Endodermal cell (in vitro differentiated cells): ENCODE measurements at places on chromosomes 13 and 19. TPM values are rescaled to one million over a fixed set of nuclear protein-coding genes. Genes with fewer than 3 reads are reported as not detected.

GRCh38 chr13:89554801-89555200 lies 1792.7 kb upstream of the MIR17HG start:
- no peaks in the 10 kb centered on the region for H3K4me1 ChIP-seq
- no peak overlapping the region for H3K4me3 ChIP-seq
- DNase-seq = no peak
- no peaks in the 10 kb centered on the region for H3K27me3 ChIP-seq

DNA sequence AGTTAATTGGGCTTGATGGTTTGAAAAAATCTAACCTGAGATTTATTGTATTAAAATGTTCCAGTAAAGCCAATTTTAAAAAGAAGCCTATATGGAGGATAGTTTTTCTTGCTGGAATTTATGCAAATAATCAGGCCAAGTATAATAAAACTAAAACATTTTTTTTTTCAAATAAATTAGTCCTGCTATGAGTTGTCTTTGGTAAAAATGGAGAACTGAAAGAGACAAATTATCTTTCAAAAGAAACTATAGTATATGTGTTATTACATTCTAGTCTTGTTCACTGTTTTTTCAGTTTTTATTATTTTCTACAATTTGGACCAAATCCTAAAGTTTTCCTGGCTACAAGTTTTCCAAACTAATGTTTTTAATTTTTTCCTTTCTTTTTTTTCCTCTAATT lies 468.9 kb downstream of the UQCRFS1 start:
- H3K27ac ChIP-seq = no peak overlapping the region
- H3K4me3 ChIP-seq = no peak overlapping the region
- no peak for DNase-seq
- H3K4me1 ChIP-seq = no peaks in the 10 kb centered on the region
- H3K36me3 ChIP-seq = no peaks in the 10 kb centered on the region
- H3K27me3 ChIP-seq = no peaks in the 10 kb centered on the region

- H3K36me3 ChIP-seq = peaks cover 20% of the 10 kb centered on the region
- DNase-seq = no peak
- H3K27ac ChIP-seq = no peak overlapping the region
- no peaks in the 10 kb centered on the region for H3K4me1 ChIP-seq
- H3K4me3 ChIP-seq = no peak overlapping the region
Observed at GRCh38 chr13:21522847-21523246, 63.7 kb upstream of the ZDHHC20 start.

DNA sequence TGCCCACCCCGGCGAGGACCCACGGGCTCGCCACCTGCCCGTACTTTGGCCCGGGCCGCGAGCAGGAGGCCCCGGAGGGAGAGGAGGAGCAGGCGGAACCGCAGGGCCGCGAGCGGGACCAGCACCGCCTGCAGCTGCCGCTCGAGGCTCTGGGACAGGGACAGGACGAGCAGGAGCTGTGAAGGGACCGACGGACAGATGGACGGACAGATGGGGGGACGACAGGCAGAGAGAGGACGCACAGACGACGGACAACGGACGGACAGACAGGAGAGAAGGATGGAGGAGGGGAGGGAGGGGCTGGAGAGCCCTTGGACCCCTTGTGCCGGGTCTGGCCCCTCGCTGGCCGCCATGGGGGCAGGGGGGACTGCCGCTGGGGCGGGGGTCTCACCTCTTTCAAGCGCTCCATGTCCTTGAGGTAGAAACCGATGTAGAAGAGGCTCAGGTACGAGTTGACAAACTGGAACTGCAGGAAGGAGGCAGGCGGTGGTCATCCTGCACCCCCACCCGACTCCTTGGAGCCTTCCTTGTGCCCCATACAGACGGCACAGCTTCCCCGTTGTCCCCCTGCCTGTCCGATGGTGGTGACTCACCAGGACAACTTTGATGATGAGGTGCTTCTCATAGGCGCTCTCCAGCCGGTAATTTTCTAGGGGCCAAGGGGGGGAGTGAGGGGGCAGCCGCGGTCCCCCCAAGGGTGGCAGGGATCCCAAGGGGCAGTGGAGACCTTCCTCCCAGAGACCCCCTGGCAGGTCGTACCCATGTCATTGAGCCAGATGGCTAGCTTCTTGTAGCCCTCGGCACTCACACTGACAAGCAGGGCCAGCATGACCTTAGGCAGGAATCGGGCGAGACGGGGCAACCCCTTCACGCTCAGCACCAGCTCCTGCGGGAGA lies 5.0 kb downstream of the ANO8 start:
- no peak for DNase-seq
- no peak overlapping the region for H3K4me3 ChIP-seq
- no peaks in the 10 kb centered on the region for H3K4me1 ChIP-seq

GRCh38 chr19:34484328-34484727 lies 2.8 kb downstream of the WTIP start:
- H3K27ac ChIP-seq = no peak overlapping the region
- H3K36me3 ChIP-seq = peaks cover 7% of the 10 kb centered on the region
- no peaks in the 10 kb centered on the region for H3K27me3 ChIP-seq
- peak overlapping the region; percentile 45 for H3K4me3 ChIP-seq

DNA sequence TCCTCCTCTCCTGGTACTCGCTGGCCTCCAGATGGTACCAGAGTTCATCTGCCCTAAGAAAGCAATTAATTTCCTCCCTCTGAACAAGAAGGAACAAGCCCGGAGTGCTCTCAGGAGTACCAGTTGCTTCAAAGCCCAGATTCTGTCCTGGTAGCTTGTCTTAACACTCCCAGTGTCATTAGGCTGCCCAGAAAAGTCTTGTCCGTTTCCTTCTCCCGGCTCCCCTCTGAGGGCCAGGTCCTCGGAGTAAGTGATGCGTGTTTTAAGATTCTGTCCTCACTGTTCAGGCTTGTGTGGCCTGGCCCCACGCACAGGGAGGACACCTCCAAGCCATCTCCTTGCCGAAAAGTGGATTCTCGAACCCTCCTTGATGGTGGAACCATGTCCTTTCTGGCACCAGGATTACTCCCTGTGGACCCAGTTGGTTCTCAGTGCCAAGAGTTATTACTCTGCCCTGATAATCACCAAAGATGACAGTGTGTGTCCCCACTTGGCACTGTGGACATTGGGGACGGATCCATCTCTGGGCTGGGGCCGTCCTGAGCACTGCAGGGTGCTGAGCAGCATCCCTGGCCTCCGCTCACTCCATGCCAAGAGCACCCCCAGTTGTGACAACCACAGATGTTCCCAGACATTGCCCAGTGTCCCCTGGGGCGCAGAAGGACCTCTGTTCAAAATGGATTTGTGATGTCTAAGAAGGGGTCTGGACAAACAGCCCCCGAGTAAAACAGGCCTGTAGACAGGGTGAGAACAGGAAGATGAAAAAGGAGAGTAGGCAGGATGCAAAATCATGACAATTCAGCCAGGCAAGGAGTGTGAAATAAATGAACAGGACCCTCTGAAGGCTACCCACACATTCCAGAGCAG lies 52.4 kb downstream of the RFX2 start:
- H3K27ac ChIP-seq = peak overlapping the region; percentile 24
- H3K36me3 ChIP-seq = no peaks in the 10 kb centered on the region
- H3K4me1 ChIP-seq = peaks cover 3% of the 10 kb centered on the region
- no peak for DNase-seq

DNA sequence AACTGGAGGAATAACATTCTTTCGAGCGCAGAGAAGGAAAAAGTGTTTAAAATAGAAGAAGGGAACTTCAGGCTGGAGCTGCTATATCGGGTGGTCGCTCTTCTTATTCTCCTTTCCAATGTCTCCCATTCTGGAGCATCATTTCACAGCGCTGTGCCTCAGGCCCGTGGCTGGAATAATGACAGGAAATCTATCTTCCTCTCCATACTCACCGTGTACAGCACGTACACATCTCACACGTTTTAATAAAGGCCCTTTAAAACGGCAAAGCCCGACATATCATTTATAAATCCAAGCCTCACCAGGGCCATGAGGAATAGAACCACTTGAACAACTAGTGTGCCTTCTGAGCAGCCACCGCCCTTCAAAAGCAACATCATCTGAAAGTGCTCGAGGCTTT lies 264.4 kb downstream of the TEX29 start:
- no peak for DNase-seq
- no peaks in the 10 kb centered on the region for H3K36me3 ChIP-seq
- H3K4me1 ChIP-seq = no peaks in the 10 kb centered on the region
- H3K4me3 ChIP-seq = no peak overlapping the region
- H3K27ac ChIP-seq = no peak overlapping the region

GRCh38 chr19:47429140-47429793 lies 9.9 kb upstream of the MEIS3 start:
- peaks cover 14% of the 10 kb centered on the region for H3K27me3 ChIP-seq
- DNase-seq = peak; percentile 78
- no peaks in the 10 kb centered on the region for H3K4me1 ChIP-seq
- no peaks in the 10 kb centered on the region for H3K36me3 ChIP-seq

DNA sequence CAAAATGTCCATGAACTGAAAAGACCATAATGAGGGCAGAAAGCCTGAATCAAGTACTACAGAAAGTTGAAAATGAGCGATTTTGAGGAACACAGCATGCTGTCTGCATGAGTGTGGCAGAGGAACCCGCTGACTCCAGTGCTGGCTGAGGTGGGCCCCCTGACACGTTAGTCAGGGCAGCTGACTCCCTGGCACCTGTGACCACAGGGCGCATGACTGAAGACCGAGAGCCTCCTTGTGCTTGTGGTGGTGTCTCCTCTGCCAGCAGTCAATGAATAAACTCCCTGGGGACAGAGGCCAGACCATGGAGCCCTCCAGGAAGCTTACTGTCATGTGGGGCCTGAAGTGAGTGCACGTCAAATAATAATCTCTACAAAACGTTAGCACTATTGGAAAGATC lies 38.4 kb upstream of the VSTM2B start:
- DNase-seq = peak; percentile 23
- H3K36me3 ChIP-seq = no peaks in the 10 kb centered on the region
- no peaks in the 10 kb centered on the region for H3K4me1 ChIP-seq
- no peaks in the 10 kb centered on the region for H3K27me3 ChIP-seq

C2CD4C gene
- total RNA-seq = 21.0 and 25.0 TPM in 2 replicates

GFY gene
- total RNA-seq = 0.18 and 0.20 TPM in 2 replicates

LGALS14 gene
- not detected in 3 replicates for total RNA-seq

CBLC gene
- total RNA-seq = 5.5 and 6.6 TPM in 2 replicates
